NCI-H1092 (cell line): ENCODE measurements at places on chromosomes 11 and 22.
A peak's percentile ranks its signal among the peaks of the same experiment; 100 is the strongest.

- no peak for DNase-seq
Measured at GRCh38 chr11:75031224-75031753, 42.6 kb downstream of the NEU3 start.

GRCh38 chr11:2911088-2911784 lies 18.0 kb downstream of the PHLDA2 start:
- DNase-seq, result no peak

GRCh38 chr11:73429121-73429750 lies 53.0 kb downstream of the RELT start:
- no peak for DNase-seq

- no peak for DNase-seq
Measured at GRCh38 chr11:60513496-60514460, 1.4 kb upstream of the MS4A13 start.

- DNase-seq, result peak; percentile 14
Measured at GRCh38 chr11:94400839-94401772, at the start of gene GPR83. GPR83 (minus strand) TSS chr11:94401419; CDS start chr11:94401247, 172 bp downstream.

DNA sequence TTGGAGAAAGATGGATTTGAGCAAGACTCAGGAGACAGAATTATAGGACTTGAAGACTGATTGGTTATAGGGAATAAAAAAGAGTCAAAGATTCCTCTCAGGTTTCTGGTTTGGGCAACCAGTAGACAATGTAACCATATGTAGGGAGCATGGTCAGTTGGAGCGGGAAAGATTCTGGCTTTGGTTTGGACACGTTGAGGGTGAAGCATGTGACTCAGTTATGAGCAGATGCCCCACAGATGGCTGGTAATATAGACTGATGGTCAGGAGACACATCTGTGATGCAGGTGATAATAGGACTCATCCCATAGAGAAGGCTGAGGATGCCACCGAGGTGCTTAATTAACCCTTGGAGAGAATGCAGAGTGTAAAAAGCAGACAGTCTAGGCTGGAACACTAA lies 132.1 kb downstream of the CD44 start:
- no peak for DNase-seq

GRCh38 chr22:27802346-27803073 lies 954 bp upstream of the MN1 start:
- DNase-seq, result no peak

- no peak for DNase-seq
Measured at GRCh38 chr11:24155792-24156191, 341.1 kb upstream of the LUZP2 start.

GRCh38 chr11:76577226-76577920 lies 93.2 kb downstream of the LRRC32 start:
- no peak for DNase-seq

DNA sequence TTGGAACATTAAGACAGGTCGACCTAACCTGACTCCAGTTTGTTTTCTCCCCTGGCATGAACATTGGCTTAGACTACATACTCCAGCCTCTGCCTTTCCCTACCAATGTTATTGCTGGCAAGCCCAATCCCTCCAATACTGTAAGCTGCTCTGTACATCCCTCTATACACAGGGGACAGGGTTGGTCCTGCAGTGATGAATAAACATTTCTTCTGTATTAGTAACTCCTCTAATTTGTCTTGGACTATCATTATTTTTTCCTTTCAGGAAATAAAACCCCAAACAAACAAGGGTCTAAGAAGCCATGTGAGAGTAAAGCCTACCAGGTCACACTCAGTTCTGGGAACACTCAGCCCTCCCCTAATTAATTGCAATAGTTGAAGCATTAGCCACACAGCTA lies 35.1 kb upstream of the FJX1 start:
- no peak for DNase-seq

GRCh38 chr11:114705280-114706024 lies 27.1 kb downstream of the NXPE2 start:
- no peak for DNase-seq

GRCh38 chr11:5541427-5541826 lies 6.9 kb downstream of the OR52H1 start:
- DNase-seq, result no peak

GRCh38 chr22:37230673-37231405 lies 13.2 kb downstream of the RAC2 start:
- DNase-seq, result no peak

DNA sequence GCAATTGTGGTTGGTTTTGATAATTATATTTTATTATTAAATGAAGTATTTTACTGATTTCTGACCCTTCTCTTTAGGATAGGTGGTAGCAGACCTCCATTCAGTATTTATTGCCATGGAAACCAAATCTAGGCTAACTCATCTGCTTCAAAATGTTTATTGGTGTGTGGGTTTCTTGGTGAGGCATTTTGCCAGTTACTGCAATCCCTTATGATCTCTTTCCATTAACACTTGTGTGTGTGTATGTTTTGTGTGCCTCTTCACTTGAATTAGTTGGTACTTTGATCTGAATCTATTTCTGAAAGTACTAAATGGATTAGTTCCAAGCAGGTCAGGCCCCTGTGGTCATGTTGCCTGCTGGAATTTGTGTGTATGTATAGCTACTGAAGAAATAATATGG lies 184.4 kb upstream of the C11orf87 start:
- no peak for DNase-seq

DNA sequence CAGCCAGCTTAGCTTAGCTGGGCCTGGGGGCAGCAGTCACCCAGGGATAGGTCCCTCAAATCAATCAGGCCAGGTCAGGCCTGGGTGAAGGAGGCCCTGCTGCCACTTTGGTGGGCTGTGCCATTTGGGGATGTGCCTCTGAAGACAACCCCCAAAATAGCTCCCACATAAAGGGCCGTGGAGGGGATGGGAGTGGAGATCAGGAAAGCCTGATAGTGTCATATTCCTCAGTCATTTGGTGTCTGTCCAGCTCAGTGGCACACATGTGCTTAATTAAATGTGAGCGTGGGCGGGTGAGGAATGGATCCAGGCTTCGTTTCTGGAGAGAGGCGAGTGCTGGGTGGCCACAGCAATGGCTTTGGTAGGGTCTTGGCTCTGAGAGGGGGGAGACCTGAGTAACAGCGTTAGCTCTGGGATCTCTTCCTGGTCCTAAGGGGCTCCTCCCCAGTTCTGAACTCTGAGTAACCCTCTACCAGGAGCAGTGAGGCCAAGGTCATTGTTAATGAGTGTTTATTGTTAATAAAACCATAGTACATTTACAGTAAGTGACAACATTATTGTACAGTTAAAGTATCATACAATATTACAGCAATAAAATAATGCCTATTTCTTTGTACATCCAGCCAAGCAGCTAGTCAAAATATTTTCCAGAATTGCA lies 45.2 kb downstream of the NAT10 start:
- no peak for DNase-seq

GRCh38 chr11:95850137-95850536 lies 59.8 kb downstream of the CEP57 start:
- DNase-seq, result no peak

- peak; percentile 51 for DNase-seq
Measured at GRCh38 chr11:127345819-127346459, 345.4 kb upstream of the KIRREL3 start.

DNA sequence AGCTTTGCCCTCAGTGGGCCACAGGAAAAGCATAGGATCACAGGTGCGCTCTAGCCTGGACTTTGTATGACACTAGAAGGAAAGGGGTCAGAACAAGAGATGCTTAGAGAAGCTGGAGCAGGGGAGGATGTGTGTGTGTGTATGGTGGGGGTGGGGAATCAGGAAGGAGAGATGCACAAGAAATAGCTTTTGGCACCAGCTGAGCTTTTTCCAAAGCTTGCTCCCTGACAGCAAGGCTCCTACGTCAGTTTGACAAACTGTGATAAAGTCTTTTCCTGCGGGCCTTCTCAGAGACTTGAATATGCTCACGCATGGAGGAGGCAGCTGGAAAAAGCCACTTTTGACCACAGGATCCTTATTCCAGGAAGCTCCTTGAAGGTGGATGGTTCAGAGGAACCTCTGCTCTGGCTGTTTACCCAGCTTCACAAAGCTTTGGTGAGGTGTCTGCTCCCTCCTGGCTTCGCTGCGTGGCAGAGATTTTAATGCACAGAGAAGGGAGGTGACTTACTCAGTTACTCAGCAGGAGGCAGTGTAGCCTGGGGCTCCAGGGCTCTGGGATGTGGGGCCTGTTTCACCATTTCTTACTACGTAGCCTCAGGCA lies 3.9 kb downstream of the CDC42EP1 start:
- no peak for DNase-seq

GRCh38 chr11:130859886-130860285 lies 56.4 kb downstream of the SNX19 start:
- no peak for DNase-seq

DNA sequence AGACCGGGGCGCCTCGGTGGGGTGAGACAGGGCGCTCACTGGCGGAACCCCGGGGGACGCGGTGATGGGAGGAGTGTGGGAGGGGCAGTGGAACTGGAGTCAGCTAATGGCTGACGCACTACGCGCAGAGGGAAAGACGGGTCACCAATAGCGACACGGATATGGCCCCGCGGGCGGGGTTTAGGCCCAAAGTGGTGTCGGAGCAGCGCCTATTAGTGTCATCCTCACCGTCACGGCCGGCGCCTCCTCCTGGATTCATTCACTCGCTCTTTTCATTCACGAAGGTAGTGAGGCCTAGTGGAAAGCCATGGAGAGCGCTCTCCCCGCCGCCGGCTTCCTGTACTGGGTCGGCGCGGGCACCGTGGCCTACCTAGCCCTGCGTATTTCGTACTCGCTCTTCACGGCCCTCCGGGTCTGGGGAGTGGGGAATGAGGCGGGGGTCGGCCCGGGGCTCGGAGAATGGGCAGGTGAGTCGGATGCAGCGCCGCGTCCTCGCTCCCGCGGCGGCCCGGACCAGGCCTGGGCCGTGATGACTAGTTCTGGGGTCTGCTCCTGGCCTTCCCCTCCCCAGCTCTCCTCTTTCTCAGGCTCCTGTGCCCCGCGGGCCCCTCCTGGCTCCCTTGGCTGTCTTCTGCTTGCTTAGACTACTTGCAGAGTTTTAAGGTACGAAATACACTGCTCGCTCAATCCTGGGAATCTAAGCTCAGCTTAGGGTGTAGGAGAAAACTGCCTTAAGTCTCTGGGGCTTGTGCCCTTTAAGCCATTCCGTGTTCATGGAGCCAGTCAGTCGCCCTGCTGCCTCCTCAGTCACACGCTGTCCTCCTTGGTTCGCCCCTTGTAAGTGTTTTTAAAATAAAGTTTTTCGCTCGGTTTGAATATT lies at the start of gene HSD17B12:
Gene HSD17B12, plus strand, starts transcription at position 218 of the 880 bp plus-strand sequence. Its CDS starts 90 bp downstream, at position 308.
- peak; percentile 98 for DNase-seq

DNA sequence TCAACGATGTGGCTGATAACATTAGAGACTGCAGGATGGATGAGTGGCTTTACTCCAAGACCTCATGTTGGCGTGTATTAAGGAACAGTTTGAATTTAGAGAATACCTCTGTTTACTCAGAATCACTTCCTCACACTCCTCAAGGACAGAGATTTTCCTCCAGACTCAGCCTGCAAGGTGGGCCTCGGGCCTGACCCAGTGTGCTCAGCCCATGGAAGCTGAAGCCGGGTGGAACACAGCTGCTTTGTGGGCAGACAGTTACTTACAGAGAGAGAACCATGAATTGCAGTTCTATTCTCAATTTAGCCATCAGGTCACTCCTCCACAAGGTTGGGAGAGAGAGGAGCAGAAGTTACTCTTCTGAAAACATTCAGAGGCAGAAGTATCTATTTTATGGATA lies 135.8 kb downstream of the SNX19 start:
- no peak for DNase-seq

GRCh38 chr22:44249376-44250147 lies 63.2 kb downstream of the SHISAL1 start:
- DNase-seq, result no peak

DNA sequence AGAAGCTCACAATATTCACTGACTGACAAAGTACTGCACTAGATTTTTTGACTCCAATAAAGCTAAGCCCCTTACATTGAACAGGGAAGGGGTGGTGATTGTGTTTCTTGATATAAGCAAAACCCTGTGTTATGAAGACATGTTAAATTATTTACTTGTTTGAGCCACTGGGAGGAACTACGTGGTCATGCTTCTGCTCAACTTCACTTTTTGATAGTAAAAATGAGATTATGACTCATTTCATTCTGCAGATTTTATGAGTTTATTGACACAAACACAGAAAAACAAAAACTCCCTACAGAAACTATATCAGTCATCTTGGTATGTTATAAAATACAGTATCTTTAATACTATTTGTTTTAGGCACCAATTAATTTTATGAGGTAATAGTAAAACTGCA lies 124.7 kb downstream of the CADM1 start:
- no peak for DNase-seq
